Stimulated activated CD4-positive, alpha-beta T cell treated with anti-CD3 and anti-CD28 coated beads, TNF-alpha, amount 100 ng/mL, for 1 hour (primary cell): ENCODE measurements at places on chromosomes 2 and 18.

DNA sequence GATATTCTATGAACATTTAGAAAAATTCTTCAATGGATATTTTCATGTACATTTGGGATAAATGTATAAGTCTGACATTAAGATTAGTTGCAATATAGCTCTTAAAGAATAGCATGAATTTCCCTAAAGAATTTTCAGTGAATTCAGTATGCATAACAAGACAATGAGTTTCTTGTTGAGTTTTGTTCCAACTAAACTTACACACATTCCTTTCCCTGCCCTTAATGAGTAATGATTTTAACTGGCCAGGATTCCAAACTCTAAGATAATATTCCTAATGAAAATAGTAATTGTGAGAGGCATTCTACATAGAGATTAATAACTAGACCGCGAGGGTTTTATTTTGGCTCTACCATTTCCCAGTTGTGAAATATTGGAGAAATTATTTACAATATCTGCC is 390.3 kb upstream of the GALNT5 start:
- DNase-seq: no peak

- no peak for DNase-seq
Observed at GRCh38 chr2:27261241-27261925, 1.5 kb downstream of the SLC30A3 start.

- no peak for DNase-seq
Observed at GRCh38 chr2:53877556-53877955, 17.8 kb upstream of the GPR75 start.

GRCh38 chr18:44080054-44080453 is 600.6 kb upstream of the SETBP1 start:
- no peak for DNase-seq

- DNase-seq: no peak
Observed at GRCh38 chr2:112243233-112243632, 11.6 kb downstream of the ZC3H8 start.

GRCh38 chr18:76370686-76371085 is 124.4 kb downstream of the ZNF516 start:
- no peak for DNase-seq

GRCh38 chr2:195695002-195695631 is 38.1 kb downstream of the SLC39A10 start:
- DNase-seq: no peak

DNA sequence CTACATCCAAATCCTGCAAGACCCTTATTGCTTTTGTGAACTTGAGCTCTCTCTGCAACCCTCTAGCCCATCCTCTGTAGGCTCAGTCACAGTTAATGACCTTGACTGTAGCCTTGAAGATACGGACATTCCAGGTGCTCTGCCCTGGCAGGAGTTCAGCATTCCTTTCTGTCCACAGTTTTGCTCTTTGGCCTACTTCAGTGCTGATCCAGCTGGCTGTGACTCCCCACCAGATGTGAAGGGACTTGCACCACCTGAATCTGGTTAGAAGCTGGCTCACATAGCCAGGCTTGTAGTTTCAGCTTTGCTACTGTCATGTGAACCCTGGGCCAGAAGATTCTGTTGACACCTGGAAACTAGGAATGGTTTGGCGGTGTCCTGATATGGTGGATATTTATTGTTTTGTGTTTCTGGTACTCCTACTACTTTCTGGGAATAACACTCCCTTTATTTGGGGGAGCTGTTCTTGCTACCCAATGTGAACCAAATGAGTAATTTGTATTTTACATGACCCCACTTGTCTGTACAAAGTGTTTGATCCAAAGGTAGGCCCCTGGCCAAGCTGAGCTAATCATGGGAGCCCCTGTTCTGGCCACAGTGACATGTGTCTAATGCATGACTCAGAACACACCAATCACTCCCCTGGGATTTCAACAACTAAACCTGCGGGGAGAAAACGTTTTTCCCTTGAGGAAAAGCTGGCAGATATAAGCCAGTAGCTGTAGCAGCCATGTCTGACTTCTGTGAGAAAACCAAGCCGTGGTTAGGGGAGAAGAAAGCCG is 73.4 kb downstream of the CDCA7 start:
- no peak for DNase-seq

- no peak for DNase-seq
Observed at GRCh38 chr18:7902399-7902839, 335.3 kb downstream of the PTPRM start.

GRCh38 chr2:26503231-26503880 is 25.4 kb upstream of the OTOF start:
- peak; percentile 79 for DNase-seq

DNA sequence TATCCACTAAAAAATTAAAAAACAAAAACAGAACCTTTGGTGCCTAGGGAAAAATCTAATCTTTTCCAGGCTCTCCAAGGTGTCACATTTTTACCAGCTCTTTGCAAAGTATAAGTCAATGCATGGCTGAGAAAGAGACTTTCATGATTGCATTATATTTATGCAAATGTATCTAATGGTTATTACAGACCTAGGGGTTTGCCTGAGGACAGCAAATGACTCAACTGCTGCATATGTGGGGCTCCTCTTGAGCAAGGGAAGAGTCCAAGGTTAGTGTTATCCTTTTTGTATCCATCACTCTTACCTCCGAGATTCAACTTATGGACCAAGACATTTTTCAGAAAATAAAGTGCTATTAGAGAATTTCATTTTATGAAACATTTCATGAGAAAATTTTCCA is 33.9 kb upstream of the RMP24 start:
- no peak for DNase-seq

GRCh38 chr2:233470839-233471238 is 95.7 kb downstream of the USP40 start:
- no peak for DNase-seq

GRCh38 chr2:118994778-118995177 is 52.8 kb downstream of the MARCO start:
- DNase-seq: no peak

DNA sequence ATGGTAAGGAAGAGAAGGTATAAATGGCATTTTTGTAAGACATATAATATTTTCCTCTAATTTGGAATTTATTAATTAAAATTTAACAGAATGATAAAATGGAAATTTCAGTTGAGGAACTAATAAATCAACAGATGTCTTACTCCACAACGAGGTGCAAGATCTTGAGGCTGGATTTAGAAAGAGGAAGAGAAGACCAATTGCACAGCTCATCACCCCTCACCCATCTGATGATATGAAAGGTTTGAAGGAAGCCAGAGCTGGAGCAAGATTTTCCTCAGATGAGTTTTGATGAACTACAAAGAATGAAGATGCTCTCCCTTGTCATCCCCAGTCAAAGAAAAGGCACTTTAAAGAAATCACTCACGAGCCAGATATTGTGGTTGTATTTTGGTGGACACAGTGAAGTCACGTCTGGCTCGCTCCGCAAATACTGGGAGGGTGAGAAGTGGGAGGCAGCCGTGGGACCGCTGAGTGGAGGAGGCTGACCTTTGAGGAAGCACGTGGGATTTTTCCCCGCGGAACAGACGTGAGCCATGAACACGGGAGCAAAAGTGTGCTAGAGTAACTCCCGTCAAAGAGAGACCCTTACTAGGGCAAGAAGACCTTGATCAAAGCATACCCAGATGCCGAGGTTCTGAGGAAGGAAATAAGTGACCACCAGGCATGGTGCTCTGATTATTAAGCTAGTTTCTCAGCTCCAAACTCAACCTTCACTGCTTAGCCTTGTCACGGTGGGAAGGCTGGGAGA is 511.4 kb downstream of the RNF144A start:
- DNase-seq: no peak

DNA sequence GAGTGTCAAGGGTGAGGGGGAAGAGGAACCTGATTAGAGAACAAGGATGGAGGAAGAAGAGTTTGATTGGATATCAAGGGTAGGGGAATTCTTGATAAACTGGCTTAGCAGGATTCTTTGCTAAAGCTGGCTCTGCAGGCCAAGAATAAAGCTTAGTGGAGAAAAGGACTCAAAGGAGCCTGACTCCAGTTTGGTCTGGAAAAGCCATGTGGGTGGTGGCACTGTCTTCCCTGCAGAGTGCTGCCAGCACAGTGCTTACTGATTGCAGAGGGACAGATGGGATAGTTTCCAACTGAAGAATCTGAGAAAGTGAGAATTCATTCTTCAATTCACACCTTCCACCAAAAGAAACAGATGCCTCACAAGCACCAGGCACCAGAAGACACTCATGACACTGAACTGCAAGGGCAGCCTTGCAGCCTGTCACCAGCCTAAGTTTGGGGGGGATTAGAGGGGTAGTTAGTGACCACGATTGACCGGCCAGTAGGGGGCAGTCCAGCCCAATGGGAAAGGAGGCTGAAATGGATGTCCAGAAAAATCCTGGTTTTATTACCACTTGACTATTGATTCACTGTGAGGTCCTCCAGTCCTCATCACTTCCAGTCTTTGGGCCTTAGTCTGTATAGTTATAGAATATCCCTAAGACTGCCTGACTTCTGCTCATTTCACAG is 334.5 kb downstream of the SMAD2 start:
- no peak for DNase-seq

DNA sequence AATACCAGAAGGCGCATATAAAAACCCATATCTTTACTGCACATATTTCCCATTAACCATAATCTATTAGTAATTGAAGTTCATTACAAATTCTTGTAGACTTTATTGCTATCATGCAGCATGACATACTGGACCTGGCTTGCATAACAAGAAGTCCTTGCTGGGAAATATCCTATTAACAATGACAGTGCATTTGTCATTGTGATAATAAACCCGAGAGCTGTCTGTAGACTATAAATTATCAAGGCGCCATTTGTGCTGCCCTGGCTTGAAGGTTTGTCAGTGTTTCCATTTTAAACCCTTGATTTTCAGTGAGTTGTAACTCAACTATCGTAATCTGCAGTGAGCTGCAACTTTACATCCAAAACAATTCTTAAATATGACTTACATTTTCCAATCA is 59.0 kb downstream of the HNMT start:
- DNase-seq: no peak

GRCh38 chr2:179263446-179264367 is 925 bp downstream of the SESTD1 start:
- DNase-seq: peak; percentile 4

GRCh38 chr2:162065767-162066166 is 8.2 kb downstream of the DPP4 start:
- no peak for DNase-seq

DNA sequence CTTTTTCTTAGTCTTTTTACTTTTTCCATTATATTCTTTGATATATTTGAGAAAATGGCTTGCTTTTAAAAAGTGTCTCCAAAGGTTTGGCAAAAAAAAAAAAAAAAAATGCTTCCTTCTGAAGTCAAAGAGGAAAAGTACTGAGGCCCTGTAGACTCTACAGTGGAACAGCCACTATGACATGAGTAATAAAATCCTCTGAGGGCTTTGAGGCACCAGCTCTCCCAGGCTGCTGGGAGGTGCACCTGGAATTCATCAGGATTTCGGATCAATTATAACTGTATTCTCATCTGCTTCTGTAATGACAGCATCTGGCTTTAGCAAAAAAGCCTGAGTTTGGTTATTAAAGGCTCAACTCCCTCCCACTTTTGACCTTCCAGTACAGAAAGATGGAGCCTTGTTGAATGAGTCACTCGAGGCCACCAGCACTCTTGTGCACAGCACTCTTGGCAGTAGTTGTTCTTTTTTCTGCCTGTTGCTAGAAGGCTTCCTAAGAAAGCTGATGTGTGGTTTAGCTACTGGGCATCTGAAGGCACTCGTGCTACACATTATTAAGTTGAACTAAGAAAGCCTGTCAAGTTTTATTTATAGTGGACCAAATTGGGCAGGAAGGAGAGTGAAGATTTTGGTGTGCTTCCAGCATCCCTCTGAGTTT is 131.3 kb downstream of the PRPF40A start:
- DNase-seq: no peak

- no peak for DNase-seq
Observed at GRCh38 chr2:241882091-241882625, 12.6 kb downstream of the RTP5 start.

DNA sequence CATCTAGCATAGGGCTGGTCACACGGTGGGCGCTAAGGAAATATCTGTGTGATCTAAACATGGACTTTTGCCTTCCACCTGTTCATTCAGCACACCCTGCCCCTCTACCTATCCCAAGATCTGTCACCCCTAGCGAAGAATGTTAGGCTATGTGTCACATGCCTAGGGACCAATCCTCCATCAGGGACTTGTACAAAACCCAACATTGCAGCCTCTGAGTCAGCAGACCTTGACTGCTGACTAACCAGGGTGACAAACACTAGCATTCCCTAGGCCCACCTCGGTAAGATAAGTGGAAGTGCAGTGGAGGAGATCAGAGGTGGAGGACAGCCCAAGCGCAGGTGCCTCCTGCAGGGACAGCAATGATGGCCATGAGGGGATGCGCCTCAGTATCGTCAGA is 99.2 kb downstream of the SOX11 start:
- DNase-seq: no peak

DNA sequence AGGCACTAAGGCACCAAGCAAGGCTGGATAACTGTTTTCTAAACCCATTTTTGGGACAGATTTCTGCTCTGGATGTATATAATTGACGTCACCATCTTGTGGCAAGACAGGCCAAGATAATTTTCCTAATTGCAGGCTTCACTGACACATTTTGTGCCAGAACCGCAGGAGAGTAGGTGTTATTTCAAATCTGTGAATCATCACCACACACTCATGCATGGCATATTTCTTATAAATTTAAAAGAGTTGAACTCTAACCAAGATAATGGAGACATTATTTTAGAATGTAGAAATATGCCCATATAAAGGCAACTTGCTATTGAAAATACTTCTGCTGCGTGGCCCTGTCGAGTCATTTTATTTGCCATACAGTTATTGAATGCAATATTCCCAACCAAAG is 68.3 kb upstream of the ACYP2 start:
- DNase-seq: no peak

DNA sequence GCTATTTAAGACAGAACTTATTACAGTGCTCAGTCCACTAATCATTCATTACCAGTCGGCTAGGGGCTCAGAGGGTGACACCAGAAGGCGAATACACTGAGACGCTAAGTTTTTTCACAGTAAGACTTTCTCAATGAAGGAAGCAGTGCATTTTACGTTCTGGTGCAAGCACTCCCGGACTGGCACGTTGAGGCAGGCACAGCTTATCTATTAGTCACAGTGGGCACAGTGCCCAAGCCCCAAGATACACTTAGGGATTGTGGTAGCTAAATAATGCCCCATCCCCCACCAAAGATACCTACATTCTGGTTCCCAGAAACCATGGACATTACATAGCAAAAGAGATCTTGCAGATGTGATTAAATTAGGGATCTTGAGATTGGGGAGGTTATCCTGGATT is 32.6 kb upstream of the BCL11A start:
- DNase-seq: no peak

DNA sequence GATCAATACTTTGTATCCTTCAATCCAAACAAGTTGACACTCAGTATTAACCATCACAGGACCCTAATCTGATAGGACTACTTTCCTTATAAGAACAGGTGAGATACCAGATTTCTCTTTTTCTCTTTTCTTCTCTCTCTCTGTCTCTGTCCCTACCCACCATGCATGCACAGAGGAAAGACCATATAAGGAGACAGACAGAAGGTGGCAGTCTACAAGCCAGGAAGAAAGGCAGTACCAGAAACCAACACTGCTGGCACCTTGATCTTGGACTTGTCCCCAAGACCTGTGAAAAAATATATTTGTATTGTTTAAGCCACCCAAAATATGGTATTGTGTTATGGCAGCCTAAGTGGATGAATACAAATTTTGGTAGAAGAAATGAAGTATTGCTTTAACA is 156.2 kb upstream of the KCNH7 start:
- no peak for DNase-seq
